ENCODE measurements at places on chromosomes 2 and 18.
A peak's percentile ranks its signal among the peaks of the same experiment; 100 is the strongest.

DNA sequence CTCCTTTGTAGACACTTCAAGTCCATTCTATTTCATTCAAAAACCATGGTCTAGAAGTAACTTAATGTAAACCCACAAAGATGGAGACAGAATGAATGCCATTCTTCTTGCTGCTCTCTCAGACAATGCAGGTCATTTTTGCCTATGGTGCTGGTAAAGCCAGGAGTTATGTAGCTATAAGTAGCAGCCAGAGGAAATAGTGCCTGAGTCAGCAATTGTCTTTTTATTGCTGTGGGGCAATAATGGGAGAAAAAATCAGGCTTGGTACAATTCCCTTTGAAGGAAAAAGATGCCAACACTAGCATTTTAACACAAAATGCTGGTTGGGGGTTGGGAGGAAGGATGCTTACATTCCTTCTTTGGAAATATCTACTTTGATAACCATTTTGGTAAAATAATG is 43.5 kb downstream of the SCN1A start:
- DNase-seq: no peak

- DNase-seq: no peak
Observed at GRCh38 chr2:15588329-15588919, 3.2 kb upstream of the DDX1 start.

DNA sequence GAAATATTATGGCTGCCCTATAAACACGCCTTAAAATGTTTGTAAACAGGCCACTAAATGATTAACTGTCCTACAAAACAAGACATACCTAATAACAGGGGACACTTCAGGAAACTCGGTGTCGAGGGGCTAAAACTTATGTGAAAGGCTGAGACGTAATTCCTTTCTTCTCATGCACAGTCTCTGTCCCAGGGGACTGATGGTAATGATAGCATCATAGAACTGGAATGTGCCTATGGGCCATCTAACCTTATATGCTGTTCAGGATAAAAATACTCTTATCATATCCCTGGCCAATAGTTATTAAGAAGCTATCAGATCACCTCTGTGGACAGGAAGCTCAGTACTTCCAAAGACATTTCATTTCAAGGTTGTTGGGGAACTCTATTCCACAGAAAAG is 252.6 kb upstream of the RASGRP3 start:
- DNase-seq: no peak

GRCh38 chr2:96156011-96156820 is 11.0 kb upstream of the DUSP2 start:
- DNase-seq: no peak

- no peak for DNase-seq
Observed at GRCh38 chr2:84879584-84880394, 1.1 kb downstream of the TRABD2A start.

DNA sequence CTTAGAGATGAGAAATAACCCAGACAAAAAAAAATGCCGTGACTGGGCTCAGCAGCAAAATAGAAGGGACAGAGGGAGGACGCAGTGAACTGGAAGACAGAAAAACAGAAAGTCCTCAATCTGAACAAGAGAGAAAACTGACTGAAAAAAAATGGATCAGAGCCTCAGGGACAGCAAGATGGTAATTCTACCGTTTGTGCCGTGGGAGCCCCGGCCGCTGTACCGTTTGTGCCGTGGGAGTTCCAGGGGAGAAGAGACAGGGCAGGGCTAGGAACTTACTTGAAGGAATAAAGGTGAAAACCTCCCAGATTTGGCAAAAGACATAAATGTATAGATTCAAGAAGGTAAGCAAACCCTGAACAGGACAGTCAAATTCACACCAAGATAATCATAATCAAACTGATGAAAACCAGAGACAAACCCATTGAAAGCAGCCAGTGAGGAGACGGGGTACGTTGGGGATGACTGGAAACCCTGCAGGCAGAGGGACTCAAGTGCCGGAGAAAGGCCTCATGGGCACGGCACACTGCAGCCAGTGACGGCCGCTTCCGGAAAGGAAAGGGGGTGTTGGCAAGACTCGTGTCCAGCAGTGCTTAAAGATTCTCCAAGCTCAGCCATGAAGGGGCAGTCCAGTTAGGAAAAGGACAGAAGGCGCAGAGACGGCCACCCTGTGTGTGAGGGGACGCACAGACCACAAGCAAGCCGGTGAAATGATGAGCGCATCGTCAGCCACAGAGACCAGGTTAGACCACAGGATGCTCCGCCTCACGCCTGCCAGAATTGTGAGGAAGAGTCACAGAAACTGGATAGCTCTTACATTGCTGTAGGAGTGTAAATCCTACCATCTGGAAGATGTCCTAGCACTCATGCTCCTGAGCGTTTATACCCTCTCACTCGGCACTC is 40.0 kb upstream of the NFATC1 start:
- no peak for DNase-seq

DNA sequence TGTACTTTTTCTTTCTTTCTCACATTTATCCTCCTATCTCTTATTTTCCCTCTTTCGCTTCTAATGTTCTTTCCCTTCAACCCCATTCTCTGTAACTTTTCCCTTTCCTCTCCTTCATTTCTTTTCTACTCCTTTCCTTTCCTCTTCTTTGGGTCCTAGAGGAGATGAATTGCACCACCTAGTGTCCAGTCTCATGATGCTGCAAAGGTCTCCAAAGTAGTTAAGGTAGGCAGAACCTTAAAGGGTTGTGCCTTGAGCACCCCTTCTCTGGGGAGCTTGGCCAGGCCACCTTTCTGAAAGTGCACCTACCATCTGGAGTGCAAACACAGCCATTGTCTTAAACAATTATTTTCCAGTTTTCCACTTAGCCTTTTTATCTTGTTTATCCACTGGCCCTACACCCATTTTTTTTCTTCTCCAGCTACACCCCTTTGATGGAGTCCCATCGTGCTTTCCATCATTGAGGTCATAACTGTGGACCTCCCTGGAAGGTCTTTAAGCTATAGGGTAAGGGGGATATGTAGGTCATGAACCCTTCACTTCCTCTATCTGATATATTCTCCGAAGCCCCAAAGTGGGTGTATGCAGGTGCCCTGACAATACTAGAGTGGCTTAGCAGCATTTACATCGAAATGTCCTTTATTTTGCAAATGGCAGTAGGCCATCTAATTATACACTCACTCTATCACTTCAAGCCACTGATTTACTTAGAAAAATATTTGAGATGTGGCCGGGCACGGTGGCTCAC is 155.9 kb downstream of the ESCO1 start:
- DNase-seq: no peak

DNA sequence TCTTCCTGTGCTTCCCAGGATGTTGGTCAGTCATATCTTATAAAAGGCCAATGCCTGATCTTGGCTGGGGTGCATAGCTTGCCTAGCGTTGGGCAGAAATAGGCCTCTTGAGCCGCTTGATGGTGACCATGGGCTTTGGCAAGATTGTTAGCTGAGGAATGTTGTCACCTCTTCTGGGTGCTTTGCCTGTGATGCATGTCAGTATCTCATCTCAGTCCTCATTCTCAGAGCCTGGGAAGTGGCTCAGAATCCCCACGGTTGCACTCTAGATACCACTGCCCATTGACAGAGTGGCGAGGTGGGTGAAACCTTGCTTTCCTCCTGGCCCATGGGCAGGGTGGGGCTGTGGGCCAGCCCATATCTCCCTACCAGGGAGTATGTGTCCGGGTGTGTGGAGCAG is 79.2 kb upstream of the MGAT5 start:
- no peak for DNase-seq

- DNase-seq: no peak
Observed at GRCh38 chr2:236355911-236356310, 91.7 kb upstream of the ASB18 start.

GRCh38 chr2:199465988-199466691 is 8.4 kb upstream of the SATB2 start:
- DNase-seq: no peak

GRCh38 chr2:197704434-197705120 is 592 bp upstream of the MARS2 start:
- DNase-seq: no peak

GRCh38 chr2:221999717-222000116 is 299.1 kb downstream of the PAX3 start:
- no peak for DNase-seq

GRCh38 chr2:120391911-120392665 is 46.2 kb downstream of the INHBB start:
- no peak for DNase-seq

GRCh38 chr2:216051350-216051749 is 30.3 kb downstream of the PECR start:
- no peak for DNase-seq

- no peak for DNase-seq
Observed at GRCh38 chr2:147688242-147688641, 156.6 kb upstream of the ACVR2A start.

DNA sequence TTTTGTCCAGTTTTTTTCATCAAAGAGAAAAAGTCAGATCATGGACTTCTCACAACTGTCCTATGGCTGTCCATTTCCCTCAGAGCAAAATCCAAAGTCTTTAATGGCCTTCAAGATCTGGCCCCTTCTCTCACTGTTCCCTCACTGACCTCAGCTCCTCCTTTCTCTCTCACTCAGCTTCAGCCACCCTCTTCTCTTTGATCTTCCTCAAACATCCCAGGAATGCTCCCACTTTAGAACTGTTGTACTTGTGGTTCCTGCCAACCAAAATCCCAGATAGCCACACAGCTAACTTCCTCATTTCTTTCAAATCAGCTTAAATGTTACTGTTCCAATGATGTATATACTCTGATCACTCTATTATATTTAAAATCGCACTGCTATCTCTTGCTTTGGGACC is 82.9 kb downstream of the NUP35 start:
- DNase-seq: no peak

DNA sequence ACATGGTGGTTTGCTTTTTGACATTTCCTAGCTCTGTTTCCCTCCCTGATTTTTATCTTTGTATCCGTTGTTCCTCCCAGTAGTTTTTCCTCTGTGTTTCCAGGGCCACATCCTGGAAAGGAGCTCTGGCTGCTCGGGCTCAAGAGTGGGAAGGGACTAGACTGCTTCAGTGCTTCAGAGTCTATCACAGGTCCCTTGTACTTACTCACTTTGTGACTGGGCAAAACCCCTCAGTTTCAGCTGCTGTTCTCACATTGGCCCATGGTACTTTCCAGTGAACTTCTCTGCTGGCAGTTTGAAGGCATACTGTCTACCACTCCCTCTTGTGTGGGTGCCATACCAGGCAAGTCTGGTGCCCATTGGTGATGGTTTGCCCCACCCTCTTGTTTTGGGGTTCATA is 7.5 kb upstream of the STAMBP start:
- no peak for DNase-seq

GRCh38 chr2:84876369-84876768 is 4.5 kb downstream of the TRABD2A start:
- DNase-seq: no peak

DNA sequence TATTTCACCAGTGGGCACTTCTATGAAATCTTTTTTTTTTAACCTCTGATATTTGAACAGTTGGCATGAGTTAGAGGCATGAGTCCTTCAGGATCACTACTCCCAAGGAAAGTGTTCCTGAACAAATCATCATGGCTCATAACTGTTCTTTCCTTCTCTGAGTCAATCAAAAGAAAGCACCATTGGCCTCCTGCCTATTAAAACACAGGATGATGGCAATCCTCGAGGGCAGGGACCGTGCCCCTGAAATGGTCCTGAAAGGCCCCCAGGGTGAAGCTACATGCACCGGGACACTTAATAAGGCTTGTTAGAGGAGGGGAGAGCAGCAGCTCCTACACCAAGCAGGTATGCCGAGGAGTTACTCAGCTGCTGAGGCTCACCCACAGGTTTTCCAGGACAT is 43.5 kb downstream of the SLC14A2 start:
- DNase-seq: no peak

- DNase-seq: peak; percentile 76
Observed at GRCh38 chr2:240434728-240435456, 571 bp upstream of the GPC1 start.

GRCh38 chr2:70511971-70512729 is 41.5 kb downstream of the TGFA start:
- no peak for DNase-seq

GRCh38 chr2:109659396-109660045 is 45.4 kb downstream of the SOWAHC start:
- DNase-seq: no peak

DNA sequence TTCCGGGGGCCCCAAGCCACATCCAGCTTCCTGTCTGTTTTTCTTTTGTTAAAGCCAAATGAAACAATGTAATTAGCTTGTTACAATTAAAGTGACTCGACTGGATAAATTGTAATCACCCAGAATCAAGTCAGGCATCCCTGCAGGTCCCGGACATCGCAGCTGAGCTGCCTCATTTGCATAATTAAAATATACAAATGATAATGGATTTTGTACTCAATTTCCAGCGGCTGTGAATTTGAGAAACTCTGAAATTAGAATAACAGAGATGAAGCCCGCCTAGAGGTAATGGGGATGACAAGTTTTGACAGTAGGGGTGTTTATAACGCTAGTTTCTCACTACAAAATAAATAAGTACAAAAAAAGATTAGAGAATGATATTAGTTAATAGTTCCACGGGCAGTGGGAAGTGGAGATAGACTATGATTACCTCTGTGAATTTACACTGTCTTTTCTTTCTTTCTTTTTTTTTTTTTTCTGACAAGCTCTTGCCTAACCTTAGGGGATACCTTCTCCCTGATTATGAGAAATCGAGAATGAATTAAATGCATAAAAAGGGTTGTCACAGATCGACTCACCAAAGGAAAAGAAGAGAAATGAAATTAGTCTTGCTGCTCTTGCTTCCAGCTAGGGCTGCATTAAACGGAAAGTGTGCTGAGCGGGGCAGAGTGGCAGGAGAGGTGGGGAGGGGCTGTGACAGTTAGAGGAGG is 82.6 kb upstream of the SKOR2 start:
- DNase-seq: no peak

DNA sequence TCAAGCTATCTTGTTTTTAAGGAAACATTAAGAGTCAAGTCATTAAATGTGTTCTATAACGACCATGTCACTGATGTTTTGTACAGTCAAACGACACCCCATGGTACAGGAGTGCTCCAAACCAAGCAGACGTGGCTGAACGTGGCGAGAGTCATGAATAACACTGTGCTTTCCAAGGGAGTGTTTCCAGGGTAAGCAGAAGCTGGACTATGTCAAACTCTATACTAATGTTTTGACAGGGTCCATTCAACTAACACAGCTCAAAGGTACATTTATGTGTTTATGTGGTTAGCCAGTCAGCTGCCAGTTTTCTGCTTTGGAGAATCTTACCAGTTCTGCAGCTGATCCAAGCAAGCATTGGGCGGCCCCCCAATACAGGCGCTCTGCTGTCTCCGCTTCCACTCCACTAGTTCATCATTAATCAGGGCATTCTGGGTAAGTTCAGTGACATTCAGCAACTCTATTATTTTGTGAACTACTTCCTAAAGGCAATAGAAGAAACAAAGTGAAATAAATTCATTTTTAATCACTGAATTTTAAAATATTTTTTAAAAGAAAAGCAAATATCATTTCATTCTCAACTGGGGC is 16.4 kb downstream of the STAT1 start:
- no peak for DNase-seq

- no peak for DNase-seq
Observed at GRCh38 chr2:62698653-62699052, 6.9 kb upstream of the EHBP1 start.

All from stimulated activated CD4-positive, alpha-beta T cell treated with anti-CD3 and anti-CD28 coated beads, Interleukin-1b, Interleukin-23, amount 100 ng/mL, for 24 hours (primary cell).